ENCODE measurements at places on chromosomes 6 and 20.
A peak's percentile ranks its signal among the peaks of the same experiment; 100 is the strongest.

DNA sequence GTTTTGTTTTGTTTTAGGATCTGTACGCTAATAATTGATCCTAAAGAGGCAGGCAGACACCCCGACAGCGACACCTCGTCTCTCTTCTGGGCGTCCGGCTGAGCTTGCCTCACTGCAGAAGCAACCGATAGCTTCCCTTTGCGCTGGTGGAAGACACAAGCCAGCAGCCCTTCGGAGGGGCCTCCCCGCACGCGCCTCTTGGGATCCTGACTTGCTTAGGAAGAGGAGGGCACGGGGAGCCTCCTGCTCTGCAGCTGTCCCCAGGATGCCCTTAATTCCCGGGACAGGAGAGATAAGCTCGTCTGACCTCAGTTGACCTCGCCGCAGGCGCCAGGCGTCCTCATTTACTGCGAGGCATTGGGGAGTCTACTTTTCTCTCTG lies 94.0 kb downstream of the CD83 start:
- no peak for DNase-seq

- DNase-seq: no peak
Measured at GRCh38 chr6:38476888-38477287, 162.8 kb downstream of the BTBD9 start.

GRCh38 chr20:21027569-21027968 lies 78.6 kb downstream of the LINC00237 start:
- DNase-seq: no peak

DNA sequence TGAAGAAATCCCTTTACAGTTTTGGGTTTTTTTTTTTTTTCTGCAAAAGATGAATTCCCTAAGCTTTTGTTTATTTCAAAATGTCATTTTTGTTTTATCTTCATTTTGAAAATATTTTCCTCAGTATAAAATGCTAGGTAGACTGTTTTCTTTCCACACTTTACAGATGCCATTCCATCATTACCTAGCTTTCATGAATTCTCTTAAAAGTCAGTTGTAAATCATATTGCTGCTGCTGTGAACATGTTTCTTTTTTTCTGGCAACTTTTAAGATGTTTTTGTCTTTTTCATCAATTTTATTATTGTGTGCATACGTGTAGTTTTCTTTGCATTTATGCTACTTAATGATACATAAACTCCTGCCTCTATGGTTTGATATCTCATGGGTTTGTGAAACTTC lies 168.3 kb downstream of the FAXC start:
- no peak for DNase-seq

GRCh38 chr6:27213544-27214125 lies 33.9 kb upstream of the PRSS16 start:
- no peak for DNase-seq

GRCh38 chr6:53912661-53913060 lies 117.9 kb downstream of the LRRC1 start:
- DNase-seq: no peak

DNA sequence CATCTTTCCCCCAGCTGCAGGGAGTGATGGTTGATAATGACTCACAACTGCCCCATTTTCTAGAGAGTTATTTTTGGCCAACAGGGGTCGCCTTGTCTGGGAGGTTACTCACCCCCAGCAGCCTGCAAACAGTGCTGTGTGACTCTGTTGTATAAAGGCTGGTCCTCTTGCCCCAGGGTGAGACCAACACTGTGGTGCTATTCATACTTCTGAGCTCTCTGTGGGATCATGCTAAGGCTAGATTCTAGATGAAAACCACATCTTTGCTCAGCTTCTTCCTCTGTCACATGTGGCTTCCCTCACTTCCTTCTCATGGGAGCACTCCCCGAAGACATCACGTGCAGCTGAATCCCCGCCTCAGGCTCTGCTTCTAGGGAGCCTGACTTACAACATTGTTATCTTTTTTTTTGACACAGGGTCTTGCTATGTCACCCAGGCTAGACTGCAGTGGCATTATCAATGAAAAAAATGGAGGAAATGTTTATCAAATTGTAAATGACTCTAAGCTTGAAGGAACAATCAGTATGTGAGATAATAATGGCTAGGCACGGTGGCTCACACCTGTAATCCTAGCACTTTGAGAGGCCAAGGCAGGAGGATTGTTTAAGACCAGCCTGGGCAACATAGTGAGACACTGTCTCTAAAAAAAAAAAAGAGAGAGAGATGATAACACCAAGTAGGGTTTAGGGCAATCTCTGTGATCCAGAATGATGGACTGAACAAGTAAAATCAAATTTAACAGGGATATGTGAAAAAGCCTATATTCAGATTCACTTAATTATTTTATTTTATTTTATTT lies 55.7 kb upstream of the SLC23A2 start:
- peak; percentile 43 for DNase-seq

DNA sequence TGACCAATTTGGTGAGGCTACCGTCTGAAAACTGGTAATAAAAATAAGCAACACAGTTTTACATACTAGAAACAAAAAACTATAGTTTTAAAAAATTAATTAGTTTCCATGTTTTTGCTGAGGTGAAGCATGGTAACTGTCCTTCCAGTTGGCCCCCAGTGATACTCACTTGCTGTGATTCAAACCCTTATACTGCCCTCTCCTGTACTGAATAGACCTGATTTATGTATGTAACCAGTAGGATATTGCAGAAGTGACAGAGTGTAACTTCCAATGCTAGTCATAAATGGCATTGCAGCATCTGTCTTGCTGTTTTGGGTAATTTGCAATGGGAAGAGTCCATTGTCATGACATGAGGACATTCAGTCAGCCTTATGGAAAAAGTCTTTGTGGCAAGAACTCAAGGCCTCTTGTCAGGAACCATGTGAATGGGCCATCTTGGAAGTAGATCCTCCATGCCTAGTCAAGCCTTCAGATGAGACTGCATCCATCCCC lies 8.9 kb upstream of the CHD6 start:
- no peak for DNase-seq

- no peak for DNase-seq
Measured at GRCh38 chr6:1153696-1154245, 158.1 kb upstream of the FOXQ1 start.

GRCh38 chr6:132746048-132746447 lies 11.7 kb downstream of the VNN2 start:
- DNase-seq: no peak

- no peak for DNase-seq
Measured at GRCh38 chr6:158912655-158913054, 87.3 kb downstream of the RSPH3 start.

DNA sequence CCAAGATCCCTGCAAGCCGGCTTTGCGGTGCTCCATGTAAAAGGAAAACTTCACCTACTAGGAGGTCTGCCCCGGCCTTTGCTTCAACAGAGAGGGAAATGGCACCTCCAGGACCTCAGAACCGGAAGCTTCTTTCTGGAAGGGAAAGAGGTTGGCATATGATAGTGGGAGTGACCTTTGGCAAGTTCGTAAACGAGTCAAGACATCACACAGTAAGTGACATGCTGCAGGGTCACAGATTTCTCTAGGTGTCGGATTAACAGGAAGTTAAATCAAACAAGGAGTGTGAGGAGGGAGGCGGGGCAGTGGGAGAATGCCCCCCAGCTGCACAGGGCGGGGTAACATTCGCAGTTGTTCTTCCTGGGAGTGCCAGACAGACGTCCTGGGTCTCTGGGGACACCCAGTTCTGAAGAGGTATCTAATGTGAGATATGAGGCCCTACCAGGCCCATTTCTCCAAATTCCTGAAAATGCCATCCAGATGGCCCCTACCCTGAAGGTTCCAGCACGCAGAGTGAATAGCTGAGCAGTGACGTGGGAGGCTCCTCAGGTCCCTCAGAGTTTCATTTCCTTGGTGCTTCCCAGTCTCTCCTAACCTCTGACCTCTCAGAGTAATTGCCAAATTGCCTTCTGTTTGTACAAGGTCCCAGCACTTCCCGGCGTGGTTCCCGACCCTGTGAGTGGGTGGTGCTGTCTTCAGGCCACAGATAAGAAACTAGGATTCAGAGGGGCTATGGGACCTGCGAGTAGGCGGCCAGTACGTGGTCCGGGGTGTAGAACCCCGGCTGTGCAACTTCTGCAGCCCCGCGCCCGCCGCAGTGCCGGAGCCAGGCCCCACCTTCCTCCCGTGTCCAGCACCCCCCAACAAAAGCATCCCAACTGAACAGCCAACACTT lies 1.9 kb downstream of the RRBP1 start:
- DNase-seq: no peak

- DNase-seq: no peak
Measured at GRCh38 chr6:63677282-63677681, 41.7 kb downstream of the PHF3 start.

DNA sequence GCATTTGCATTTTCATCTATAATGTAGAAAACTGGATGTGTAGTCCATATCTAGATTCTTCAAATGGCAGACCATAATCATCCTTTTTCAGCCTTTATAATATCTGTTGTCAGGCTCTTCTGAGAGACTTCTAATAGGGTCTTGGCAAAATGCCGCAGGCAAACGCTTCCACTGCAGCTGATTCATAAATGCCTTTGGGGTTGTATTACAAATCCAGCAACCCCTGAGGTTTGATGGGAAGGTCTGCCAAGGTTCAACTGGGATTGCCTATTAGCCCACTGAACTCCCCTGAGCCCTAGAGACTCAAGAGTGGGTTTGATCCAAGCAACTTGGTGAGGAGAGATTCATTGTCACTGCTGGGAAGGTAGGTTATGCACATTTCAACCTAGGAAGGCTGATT lies 365.2 kb upstream of the POU3F2 start:
- DNase-seq: no peak

DNA sequence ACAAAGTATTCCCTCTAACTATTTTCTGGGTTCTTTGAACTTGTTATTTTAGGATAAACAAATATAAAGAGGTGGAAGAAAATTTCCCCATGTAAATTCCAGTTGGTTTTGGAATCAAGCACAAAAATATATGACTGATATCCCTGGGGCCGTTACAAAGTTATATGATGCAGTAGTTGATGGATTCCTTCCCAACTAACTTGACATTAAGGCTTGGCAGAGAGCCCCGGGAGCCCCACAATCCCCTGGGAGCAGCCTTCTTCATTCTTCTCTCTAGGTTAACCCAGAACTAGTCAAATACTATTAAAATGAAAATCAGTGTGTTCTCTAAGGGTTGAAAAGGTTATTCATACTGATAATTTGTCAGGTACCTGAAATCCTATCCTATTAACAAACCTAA lies 508.9 kb upstream of the SOX4 start:
- DNase-seq: no peak

- DNase-seq: no peak
Measured at GRCh38 chr20:51350941-51351631, 191.4 kb downstream of the NFATC2 start.

- DNase-seq: no peak
Measured at GRCh38 chr20:24160563-24161281, 172.1 kb upstream of the GGTLC1 start.

GRCh38 chr6:16836144-16836981 lies 75.1 kb upstream of the ATXN1 start:
- no peak for DNase-seq

DNA sequence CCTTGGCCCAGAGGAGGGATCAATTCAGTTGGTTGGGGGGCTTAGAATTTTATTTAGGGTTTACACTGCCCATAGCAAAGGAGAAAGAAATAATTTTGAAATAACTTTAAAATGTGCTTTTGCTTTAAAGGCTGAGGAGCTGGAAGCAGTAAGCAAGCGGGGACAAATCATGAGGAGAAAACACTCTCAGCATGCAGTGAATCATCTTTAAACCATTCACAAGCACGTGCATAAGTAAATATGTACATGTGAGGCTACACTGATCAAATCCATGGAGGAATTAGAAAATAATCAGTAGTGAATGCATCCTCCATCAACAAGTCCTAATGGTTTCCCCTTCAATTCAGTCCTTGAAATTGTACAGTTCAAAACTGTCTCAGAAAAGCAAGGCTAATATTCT lies 181.0 kb downstream of the MTFR2 start:
- DNase-seq: no peak

GRCh38 chr6:157224178-157224950 lies 99.0 kb downstream of the TMEM242 start:
- no peak for DNase-seq

GRCh38 chr20:53922901-53923314 lies 147.5 kb downstream of the BCAS1 start:
- DNase-seq: no peak

DNA sequence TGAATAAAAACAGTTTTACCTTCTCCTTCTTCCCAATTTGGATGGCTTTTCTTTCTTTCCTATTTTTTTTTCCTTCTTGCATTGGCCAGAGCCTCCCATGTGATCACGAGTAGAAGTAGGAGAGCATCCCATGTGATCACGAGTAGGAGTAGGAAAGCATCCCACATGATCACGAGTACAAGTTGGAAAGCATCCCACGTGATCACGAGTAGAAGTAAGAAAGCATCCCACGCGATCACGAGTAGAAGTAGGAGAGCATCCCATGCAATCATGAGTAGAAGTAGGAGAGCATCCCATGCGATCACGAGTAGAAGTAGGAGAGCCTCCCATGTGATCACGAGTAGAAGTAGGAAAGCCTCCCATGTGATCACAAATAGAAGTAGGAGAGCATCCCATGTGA lies 218.6 kb downstream of the DLL1 start:
- DNase-seq: no peak

- no peak for DNase-seq
Measured at GRCh38 chr6:120056085-120056484, 706.5 kb upstream of the MAN1A1 start.

DNA sequence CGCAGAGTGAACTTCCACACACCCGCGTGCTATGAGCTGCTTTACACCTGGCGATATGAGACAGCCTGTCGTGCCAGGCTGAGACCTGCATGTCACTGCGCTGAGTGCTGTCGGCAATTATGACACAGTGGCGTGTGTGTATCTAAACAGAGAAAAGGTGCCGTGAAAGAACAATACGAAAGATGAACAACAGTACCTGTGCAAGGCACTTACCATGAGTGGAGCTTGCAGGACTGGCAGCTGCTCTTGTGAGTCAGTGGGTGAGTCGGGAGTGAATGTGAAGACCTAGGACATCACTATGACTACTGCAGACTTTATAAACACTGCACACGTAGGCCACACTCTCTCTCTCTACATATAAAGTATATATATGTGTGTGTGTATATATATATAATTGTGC lies 68.5 kb upstream of the DUSP22 start:
- DNase-seq: no peak

DNA sequence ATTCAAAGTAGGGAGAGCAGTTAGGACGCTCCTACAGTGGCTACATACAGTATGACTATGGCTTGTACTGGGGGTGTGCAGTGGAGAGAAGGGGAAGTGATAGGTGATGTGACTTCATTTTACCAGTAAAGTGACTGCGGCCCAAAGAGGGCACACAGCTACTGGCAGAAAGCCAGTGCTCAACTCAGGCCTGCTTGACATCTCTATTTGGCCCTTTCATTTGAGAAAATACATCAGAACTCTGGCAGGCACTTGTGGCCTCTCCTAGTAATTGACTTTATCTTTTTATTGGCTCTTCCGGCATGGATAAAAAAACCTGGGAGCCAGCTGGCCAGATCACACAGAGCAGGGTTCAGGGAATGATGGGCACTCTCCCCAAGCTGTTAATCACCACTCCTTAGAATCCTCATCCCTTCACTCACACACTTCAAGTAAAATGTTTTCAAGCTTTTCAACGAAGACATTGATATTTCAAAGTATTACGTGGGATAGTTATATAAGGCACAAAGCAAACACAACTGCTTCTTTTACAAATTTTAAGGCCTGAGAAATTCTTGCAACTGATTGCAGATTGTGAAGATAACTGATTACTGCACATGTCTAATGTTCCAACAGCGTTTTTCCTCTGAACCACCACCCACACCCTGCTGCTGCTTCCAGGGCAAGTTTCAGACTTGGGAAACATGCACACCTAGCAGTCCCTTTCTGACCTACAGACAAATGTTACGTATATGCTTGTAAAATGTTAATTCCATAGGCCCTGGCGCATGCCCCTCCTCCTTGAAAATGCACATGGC lies 73.5 kb downstream of the TNFRSF21 start:
- no peak for DNase-seq
